Diencephalon (tissue), 1 donor: ENCODE measurements at places on chromosomes 2 and 18. TPM values are rescaled to one million over a fixed set of nuclear protein-coding genes. Genes with fewer than 3 reads are reported as not detected.

The GAL3ST2 gene
- total RNA-seq = 0.69 TPM

The ZNF532 gene
- 174 TPM for total RNA-seq

The VWC2L gene
- 30.0 TPM for total RNA-seq

The SERPINB13 gene
- under 0.01 TPM for total RNA-seq

The SCN3A gene
- 197 TPM for total RNA-seq

The MAPRE2 gene
- 112 TPM for total RNA-seq

The SOCS6 gene
- total RNA-seq = 48.2 TPM

The KATNAL2 gene
- total RNA-seq = 5.8 TPM
